NB4 (cell line): ENCODE measurements at places on chromosomes 13 and 19.

DNA sequence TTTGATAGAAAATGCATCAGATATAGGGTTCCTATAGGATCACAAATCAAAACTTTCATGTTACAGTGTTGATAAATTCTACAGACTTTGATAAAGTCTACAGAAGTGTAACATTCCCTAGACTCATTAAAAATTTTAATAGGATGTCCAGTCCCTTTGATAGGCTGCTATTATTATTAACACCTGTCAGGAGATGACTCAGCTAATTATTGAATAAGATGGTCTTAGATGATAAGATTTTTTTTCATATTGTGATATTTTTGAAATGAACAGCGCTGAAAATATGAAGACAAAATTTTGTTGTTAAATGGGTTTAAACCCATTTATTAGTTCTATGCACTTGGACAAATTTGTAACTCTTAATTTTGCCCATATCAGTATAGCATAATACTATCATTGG, 356.8 kb upstream of the SLITRK1 start:
- DNase-seq = no peak

DNA sequence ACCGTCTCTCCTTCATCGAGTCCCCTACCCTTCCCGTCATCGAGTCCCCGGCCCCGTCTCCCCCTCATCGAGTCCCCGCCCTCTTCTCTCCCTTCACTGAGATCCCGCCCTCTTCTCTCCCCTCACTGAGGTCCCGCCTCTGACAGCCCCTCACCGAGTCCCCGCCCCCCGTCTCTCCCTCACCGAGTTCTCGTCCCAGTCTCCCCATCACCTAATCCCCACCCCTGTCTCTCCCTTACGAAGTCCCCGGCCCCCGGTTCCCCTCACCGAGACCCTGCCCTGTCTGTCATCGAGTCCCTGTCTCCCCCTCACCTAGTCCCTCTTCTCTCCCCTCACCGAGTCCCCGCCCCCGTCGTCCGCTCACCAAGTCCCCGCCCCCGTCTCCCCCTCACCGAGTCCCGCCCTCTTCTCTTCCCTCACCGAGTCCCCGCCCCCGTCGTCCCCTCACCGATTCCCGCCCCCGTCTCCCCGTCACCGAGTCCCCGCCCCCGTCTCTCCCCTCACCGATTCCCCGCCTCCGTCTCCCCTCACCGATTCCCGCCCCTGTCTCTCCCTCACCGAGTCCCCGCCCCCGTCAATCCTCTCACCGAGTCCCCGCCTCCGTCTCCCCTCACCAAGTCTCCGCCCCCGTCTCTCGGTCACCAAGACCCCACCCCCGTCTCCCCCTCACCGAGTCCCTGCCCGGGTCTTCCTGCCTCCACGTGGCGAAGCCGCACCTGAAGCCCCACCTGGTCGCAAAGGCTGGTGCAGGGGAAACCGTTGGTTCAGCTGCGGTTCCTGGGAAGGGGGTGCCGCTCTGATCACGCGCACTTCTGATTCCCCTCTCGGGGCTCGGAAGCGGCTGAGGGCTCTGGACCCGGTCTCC, 23.9 kb upstream of the ZNF846 start:
- DNase-seq = peak; percentile 99

GRCh38 chr19:54317965-54318240, 4.9 kb upstream of the LILRA5 start:
- DNase-seq = no peak

GRCh38 chr13:40252241-40252640, 414.2 kb downstream of the FOXO1 start:
- DNase-seq = no peak

- DNase-seq = no peak
Measured at GRCh38 chr19:28972058-28972852, 240.7 kb downstream of the UQCRFS1 start.

DNA sequence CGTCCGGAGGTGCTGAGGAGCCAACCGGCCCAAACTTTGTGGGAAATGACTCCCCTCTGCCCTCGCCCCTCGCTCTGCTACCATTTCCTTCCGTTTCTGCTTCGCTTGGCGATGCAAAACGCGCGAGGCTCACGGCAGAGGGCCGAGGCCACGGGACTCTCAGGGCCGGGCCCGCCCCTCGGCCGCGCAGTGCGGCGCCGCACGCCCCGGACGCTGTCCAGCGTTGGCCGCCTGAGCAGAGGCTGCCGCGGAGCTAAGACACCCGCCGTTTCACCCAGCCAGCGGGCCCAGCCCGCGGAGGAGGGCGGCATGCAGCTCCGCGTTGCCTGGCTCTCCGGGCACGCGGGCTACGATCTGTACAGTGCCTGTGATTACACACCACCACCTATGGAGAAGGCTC, 2.1 kb upstream of the ZNF578 start:
- DNase-seq = no peak

- peak; percentile 88 for DNase-seq
Measured at GRCh38 chr19:45613926-45614725, 12.1 kb upstream of the GPR4 start.

DNA sequence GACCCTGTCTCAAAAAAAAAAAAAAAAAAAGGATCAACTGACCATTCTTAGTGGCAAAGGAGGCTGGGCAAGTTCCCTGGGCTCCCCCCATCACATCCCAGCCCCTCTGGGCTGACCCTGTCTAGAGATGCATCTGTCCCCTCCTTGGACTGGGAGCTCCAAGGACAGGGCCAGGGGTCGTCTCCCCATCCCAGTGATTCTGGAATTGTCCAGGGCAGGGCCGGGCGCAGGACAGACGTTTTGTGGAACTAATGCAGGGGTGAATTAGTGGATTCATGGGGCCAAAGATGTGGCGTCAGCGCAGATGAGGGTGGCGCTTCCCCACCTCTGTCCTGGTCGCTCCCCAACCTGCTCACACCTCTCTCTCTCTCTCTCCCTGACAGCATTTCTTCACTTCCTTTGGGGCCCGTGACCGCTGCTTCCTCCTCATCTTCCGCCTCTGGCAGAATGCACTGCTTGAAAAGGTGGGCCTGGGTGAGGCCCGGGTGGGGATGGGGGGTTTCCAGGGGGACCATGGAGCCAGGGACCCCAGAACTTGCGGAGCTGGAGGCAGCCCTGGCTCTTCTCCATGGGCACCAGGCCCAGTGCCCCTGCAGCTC, 11.1 kb downstream of the GRAMD1A start:
- no peak for DNase-seq

DNA sequence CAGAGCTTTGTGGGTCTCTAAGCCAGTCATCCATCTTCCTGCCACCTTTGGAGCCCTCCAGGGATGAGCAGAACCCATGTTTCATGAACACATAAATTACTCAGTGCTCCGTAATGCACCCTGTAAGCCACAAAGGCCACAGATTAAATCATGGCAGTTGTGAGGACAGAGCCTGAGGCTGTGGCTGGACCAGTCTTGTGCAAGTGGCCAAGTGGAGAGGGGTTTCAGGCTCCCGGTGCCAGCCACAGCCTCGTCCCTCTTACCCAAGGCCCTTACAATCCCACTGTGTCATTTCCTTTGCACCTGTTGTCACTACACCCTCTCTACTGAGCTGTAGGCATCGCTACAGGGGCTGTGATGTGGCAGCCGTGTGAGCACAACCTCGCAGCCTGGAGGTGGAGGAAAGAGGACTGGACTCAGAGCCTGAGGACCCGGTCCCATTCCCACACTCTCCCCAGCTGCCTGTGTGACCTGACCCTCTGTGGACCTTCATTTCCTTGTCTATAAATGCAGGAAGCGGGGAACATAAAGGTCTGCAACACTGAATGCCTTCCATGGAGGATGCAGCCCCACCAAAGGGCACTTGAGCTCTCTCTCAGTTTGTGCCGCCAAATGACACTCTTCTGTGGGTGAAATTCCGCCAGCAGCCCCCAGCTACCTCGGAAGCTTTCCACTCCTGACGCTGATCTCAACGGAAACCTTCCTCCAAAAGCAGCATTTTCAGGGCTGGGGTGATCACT, 792.0 kb downstream of the UQCRFS1 start:
- DNase-seq = no peak

DNA sequence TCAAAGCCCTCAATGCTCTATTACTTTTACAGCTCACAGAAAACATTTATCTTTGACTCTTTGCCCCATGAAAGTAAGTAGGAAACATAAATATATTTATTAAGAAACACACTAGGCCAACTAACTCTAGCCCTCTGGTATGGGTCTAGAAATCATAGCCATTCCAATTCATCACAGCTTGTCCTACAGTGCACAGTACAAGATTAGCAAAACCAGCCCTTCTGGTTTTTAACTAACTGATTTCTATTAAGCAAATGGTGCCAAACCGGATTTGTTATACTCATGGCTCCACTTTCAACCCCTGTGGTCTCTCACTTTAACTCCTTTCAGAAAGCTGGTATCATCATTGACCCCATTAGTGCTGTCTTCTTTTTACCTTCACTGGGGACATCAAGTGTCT, 5.6 kb upstream of the LRRC63 start:
- no peak for DNase-seq

DNA sequence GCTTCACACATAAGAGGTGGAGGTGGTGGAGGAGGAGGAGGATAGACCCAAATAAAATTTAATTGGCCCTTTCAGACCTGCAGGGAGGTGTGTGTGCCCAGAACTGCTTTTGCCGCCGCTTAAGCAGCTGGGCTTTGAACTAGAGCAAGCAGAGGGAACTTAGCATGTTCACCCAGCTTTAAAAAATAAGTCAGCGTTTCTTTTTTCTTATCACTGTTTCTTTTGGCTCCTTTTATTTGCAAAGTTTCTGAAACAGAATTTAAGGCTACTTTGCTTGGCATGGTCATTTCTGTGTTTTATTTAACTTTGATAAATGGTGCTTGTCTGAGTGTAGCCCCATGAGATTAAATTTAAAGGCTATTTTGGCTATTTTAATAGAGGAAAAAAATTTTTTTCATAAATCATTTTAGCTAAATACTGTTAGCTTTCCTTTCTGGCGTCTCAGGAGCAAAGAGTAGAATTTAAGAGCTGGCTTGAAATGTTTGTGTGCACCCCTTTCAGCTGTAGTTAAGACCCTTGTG, 43.3 kb upstream of the RNF113B start:
- no peak for DNase-seq

GRCh38 chr13:33860526-33860925, 42.6 kb downstream of the RFC3 start:
- no peak for DNase-seq

DNA sequence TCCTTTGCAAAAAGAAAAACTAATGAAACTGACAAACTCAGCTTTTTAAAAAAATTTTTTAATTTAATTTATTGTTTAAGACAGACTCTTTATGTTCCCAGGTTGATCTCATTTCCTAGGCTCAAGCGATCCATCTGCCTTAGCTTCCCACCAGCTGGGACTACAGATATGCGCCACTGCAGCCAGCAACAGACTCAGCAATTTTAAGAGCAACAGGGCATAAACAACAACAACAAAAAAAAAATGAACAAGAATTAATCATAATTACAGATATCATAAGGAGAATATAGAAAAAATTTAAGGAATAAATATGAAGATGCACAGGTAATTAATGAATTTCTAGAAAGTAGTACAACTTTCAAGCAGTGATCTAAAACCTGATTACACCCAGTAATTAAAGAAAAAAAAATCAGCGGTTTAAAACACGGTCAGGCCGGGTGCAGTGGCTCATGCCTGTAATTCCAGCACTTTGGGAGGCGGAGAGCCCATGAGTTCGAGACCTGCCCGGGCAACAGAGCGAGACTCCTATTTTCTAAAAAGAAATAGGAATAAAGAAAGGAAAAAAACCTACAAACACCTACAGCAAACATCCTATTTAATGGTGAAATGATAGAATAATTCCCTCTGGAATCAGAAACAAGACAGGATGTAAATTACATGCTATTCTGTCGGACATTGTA, 1.4 kb downstream of the ZNF699 start:
- no peak for DNase-seq

DNA sequence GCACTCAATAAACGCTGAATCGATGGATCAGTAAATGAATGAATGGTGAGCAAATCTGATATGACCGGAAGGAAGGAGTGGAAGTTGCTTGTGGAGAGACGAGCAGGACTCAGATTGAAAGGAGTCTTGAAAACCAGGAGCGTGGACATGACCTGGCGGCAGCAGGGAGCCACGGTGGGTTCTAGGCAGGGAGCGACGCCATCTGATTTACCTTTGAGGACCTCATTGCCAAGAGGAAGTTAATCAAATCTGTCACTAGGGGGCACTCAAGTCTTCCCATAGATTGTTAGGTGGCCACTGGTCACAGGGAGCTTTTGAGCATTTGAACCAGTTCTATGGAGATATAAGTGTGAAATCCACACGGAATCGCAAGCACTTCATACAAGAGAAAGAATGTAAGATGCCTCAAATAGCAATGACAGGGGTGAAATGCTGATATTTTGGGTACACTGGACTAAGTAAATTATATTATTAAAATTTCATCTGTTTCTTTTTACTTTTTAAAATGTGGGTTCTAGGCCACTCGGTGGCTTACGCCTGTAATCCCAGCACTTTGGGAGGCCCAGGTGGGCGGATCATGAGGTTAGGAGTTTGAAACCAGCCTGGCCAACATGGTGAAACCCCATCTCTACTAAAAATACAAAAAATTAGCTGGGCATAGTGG, 9.2 kb upstream of the FBN3 start:
- peak; percentile 97 for DNase-seq

DNA sequence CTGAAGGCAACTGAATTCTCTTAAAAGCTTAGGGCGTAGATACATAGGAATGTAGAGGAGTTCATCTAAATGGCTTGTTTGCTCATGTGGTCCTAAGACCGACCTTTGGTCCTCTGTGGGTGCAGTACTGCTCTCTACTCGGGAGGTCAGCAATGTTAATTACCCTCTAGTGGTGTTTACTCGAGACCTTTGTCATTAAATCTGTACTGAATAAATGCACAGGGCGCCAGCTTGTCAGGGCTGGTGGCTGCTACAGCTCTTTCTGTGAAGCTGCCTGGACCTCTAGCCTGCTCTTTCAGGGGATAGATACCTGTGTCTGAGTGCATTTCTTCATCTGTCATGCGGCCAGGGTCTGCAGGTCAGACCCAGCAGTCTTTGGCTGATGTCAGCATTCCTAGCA, 29.2 kb upstream of the MPHOSPH8 start:
- DNase-seq = no peak

DNA sequence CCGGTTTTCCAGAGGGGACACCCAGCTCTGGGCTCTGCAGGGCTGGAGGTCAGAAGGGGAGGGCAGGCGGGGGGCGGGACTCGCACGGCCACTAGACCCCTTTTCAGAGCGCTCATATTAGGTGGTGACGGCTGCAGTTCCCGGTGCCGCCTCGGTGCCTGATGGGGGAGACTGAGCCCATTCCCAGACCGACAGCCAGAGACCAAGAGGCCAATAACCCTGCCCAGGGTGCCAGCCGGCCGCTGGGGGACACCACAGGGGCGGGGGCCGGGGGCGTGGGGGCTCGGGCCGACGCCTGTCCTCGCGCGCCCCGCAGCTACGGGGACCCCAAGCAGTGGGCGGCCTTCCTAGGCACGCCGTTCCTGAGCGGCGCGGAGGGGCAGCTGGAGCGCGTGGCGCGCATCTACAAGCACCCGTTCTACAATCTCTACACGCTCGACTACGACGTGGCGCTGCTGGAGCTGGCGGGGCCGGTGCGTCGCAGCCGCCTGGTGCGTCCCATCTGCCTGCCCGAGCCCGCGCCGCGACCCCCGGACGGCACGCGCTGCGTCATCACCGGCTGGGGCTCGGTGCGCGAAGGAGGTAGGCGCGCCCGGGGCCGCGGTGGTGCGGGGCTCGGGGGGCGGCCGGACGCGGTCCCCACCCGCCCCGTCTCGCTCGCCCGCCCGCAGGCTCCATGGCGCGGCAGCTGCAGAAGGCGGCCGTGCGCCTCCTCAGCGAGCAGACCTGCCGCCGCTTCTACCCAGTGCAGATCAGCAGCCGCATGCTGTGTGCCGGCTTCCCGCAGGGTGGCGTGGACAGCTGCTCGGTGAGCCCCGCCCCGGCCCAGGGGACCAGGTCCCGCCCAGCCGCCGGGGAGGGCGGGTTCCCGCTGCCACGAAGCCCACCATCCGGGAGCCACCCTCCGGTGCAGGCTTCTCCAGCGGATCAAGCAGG, 2.4 kb downstream of the TIMM13 start:
- DNase-seq = peak; percentile 68

GRCh38 chr19:13038306-13039210, 43.3 kb downstream of the NFIX start:
- no peak for DNase-seq
